B cell (primary cell): ENCODE measurements at places on chromosomes 3 and 15.

DNA sequence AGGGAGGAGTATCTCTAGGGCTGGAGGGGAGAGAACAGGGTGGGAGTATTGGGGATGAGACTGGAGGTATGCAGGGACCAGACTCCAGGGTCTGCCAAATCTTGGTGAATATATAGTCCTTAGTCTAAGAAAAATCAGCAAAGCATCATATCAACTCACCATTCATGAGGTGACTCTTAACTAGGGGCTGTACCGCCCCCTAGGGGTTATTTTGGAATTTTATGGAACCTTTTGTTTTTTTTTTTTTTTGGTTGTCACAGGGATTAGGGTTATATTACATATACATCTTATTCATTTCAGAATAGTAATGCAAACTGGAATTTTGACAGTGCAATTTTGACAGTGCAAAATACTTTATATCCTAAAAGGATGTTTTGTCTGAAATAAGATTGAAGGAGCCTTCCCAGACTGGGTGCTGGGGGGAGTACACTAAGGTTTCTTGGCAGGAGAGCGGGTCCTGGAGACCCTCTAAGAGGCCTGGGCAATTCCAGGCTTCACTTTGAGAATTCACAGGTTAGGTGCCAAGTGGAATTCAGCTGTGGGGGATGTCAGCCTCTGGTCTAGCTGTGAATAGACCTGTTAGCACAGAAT, 7.5 kb downstream of the CMTM7 start:
- DNase-seq = peak; percentile 78
- peaks cover 4% of the 10 kb centered on the region for H3K36me3 ChIP-seq
- H3K4me3 ChIP-seq = no peak overlapping the region
- H3K4me1 ChIP-seq = peaks cover 53% of the 10 kb centered on the region

DNA sequence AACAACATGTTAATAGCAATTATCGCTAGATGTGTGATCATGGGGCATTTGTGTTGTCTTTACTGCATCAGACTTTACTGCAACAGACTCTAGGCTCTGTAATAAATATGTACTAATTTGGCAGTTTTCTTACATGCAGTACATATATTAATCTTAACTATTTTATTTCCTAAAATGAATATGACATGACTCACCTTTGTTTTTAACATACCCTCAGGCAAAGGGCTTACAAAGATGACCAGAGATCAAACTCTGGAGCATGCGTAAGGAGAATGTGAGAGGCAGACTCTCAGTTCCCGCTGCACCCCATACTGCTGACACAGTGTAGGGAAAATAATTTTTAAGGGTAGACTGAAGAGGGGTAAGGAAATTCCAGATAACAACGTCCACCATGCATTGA, 7.2 kb upstream of the FAM174B start:
- no peak overlapping the region for H3K27ac ChIP-seq
- no peaks in the 10 kb centered on the region for H3K27me3 ChIP-seq
- no peak overlapping the region for H3K4me3 ChIP-seq
- no peaks in the 10 kb centered on the region for H3K4me1 ChIP-seq
- no peaks in the 10 kb centered on the region for H3K36me3 ChIP-seq

- no peak overlapping the region for H3K4me3 ChIP-seq
- DNase-seq = no peak
- H3K27me3 ChIP-seq = no peaks in the 10 kb centered on the region
- peaks cover 3% of the 10 kb centered on the region for H3K4me1 ChIP-seq
These were observed 17.3 kb upstream of the LRRK1 start for GRCh38 chr15:100901702-100902435.

DNA sequence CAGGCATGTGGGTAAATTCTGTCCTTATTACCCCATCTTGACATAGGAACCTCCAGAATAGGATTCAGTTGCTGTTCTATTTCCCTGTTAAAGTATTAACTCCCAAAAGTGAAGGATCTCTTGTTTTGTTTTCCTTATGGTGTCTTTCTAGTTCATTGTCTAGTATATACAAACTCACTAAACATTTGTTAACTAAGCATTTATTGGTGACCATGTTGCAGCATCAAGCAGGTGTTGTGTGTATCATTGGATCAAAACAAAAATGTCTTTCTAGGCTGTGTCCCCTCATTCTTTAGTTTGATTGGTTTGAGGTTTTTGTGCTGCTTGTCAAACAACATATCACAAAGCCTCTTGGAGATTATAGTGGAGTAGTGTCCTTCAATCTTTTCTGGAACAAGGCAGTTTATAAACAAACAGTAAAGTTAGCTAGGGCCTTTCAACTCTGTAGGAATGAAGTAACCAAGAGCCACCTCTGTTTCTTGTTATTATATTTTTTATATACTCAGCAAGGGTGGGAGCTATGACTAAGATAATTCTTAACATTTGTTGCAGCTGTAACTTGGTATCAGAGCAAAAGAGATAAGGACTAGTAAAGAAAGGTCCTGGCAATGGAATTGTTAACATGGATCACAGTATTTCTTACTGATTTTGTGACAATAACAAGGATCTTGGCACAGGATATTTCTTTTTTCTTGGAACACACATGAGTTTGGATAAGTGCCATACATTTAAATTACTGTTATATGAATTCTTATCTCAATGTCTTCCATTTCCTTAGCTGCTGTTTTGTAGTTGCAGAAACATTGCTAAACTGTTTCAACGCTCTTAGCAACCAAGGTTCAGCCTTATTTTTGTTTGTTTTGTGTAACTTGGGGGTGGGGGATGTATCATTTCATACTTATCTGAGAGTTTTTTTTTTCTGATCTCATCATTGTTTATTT, 49.3 kb downstream of the TMOD3 start:
- H3K36me3 ChIP-seq = peaks cover 15% of the 10 kb centered on the region
- no peaks in the 10 kb centered on the region for H3K27me3 ChIP-seq
- no peak overlapping the region for H3K27ac ChIP-seq
- no peak for DNase-seq
- H3K4me3 ChIP-seq = no peak overlapping the region

DNA sequence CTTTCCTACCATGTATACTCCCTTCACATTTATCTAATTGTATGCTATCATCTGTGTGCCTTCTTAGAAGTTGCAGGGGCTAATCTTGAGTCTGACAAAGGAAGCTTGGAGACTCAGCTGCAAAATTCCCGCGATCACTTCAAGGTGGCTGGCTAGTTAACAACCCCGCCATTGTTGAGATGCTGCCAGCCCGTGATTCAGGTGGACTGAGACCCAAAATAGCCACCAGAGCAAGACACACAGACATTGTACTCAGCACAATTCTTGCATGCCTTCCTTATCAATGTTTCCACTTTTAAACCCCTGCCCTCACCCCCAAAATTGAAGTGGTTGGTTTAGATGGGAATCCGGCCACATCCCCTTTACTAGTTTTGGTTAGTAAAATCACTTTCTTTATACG, 225.8 kb upstream of the ZNF717 start:
- H3K4me1 ChIP-seq = no peaks in the 10 kb centered on the region
- H3K36me3 ChIP-seq = no peaks in the 10 kb centered on the region
- H3K4me3 ChIP-seq = no peak overlapping the region
- no peaks in the 10 kb centered on the region for H3K27me3 ChIP-seq

DNA sequence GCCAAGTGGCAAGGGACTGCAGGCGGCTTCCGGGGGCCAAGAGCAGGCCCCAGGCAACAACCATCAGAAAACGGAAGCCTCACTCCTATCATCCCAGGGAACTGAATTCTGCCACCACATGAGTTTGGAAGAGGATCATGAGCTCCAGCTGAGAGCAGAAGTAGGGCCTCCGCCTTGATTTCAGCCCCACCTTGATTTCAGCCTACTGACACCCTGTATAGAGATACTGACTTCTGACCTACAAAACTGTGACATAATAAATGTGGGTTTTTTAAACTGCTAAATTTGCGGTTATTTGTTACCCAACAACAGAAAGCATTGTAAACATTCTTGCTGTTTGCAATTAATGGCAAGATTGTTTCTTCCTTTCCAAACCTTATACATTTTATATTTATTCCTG, 21.6 kb upstream of the RARRES1 start:
- DNase-seq = no peak
- H3K27ac ChIP-seq = no peak overlapping the region
- H3K4me1 ChIP-seq = no peaks in the 10 kb centered on the region
- no peak overlapping the region for H3K4me3 ChIP-seq

GRCh38 chr3:100104442-100104798, 9.9 kb downstream of the FILIP1L start:
- no peaks in the 10 kb centered on the region for H3K27me3 ChIP-seq
- H3K4me3 ChIP-seq = no peak overlapping the region
- DNase-seq = no peak
- peaks cover 23% of the 10 kb centered on the region for H3K4me1 ChIP-seq

DNA sequence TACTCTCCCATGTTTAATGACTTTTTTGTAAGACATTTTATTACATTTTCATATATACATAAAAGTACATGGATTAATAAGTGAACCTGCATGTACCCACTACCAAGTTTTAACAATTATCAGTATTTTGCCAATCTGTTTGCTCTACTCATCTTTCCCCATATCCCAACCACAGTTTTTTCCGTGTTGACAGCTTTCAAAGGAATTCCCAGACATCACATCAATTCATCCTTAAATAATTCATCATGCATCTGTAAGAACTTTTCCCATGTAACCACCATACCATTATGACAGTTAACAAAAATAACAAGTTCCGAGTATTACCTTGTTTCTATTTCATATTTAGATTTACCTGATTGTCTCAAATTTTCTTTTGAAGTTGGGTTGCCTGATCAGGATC, 436.7 kb downstream of the PDCD6IP start:
- DNase-seq = no peak
- no peak overlapping the region for H3K27ac ChIP-seq
- H3K36me3 ChIP-seq = no peaks in the 10 kb centered on the region
- no peaks in the 10 kb centered on the region for H3K4me1 ChIP-seq
- H3K4me3 ChIP-seq = no peak overlapping the region

DNA sequence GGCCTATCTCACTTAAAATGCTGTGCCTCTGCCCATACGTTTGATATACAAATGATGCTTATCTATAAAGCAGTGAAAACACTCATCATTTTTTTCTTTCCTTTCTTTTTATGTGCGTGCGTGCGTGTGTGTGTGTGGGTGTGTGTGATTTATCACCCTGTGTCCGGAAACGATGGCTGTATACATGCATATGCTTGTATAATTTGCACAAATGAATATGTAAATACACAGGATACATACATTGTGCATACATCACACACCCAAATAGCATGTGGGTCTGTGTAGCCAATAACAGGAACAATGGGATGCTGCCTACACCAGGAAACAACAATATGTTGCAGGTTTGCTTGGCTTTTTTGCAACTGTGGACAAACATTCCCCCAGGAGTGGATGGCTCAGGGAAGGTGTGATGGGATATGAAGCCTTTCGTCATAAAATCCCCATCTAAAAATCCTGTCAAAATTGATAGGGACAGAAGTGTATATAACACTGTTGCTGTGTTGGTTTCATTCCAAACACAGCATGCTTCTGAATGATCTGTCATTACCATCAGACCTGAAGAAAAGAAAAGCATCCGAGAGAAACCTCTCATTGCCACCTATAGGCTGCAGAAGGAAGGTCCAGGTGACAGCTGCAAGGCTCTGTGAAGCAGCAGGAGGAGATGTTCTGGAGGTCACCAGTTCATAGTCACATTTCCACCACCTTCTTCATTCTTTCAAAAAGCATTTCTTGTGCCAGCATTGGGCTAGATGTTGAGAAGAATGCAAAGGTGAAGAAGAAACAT, 503.9 kb upstream of the NR2F2 start:
- H3K4me1 ChIP-seq = no peaks in the 10 kb centered on the region
- no peak overlapping the region for H3K4me3 ChIP-seq
- no peaks in the 10 kb centered on the region for H3K36me3 ChIP-seq
- H3K27ac ChIP-seq = no peak overlapping the region

DNA sequence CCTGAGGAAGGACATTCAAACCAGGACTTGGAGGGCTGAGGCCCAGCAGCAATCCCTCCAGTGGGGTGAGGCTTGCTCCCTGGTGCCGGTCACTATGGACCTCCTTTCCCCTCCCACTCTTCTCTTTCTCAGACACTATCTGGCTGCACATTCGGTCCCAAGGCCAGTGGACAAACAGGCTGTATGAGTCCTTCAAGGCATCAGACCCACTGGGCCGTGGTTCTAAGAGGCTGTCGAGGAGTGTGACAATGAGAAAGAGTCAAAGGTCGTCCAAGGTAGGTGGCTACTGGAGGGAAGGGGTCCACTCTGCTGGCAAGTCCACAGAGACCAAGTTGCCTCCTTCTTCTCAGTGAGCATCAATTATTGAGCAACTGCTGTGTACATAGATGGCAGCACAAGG, 28.0 kb downstream of the NOX5 start:
- H3K27me3 ChIP-seq = no peaks in the 10 kb centered on the region
- no peaks in the 10 kb centered on the region for H3K4me1 ChIP-seq
- no peaks in the 10 kb centered on the region for H3K36me3 ChIP-seq
- no peak for DNase-seq

- DNase-seq = peak; percentile 76
- peaks cover 24% of the 10 kb centered on the region for H3K4me1 ChIP-seq
- H3K4me3 ChIP-seq = peak overlapping the region; percentile 74
- peak overlapping the region; percentile 81 for H3K27ac ChIP-seq
These were observed 970 bp downstream of the BBX start for GRCh38 chr3:107523539-107524325.

GRCh38 chr3:138049157-138049919, 39.4 kb downstream of the CLDN18 start:
- DNase-seq = no peak
- H3K4me3 ChIP-seq = no peak overlapping the region
- no peaks in the 10 kb centered on the region for H3K27me3 ChIP-seq
- H3K36me3 ChIP-seq = no peaks in the 10 kb centered on the region
- H3K4me1 ChIP-seq = no peaks in the 10 kb centered on the region

- H3K36me3 ChIP-seq = no peaks in the 10 kb centered on the region
- H3K4me1 ChIP-seq = no peaks in the 10 kb centered on the region
- DNase-seq = no peak
- no peaks in the 10 kb centered on the region for H3K27me3 ChIP-seq
These were observed 80.9 kb downstream of the PRICKLE2 start for GRCh38 chr3:64144241-64144900.

- no peaks in the 10 kb centered on the region for H3K36me3 ChIP-seq
- no peaks in the 10 kb centered on the region for H3K4me1 ChIP-seq
- H3K27ac ChIP-seq = no peak overlapping the region
These were observed 229.3 kb upstream of the MCTP2 start for GRCh38 chr15:94002041-94002440.

- H3K27me3 ChIP-seq = peaks cover 3% of the 10 kb centered on the region
- H3K36me3 ChIP-seq = no peaks in the 10 kb centered on the region
- no peak overlapping the region for H3K27ac ChIP-seq
- no peak for DNase-seq
- H3K4me3 ChIP-seq = no peak overlapping the region
These were observed 117.9 kb downstream of the MECOM start for GRCh38 chr3:169545606-169546005.

- peaks cover 11% of the 10 kb centered on the region for H3K4me1 ChIP-seq
- peak overlapping the region; percentile 76 for H3K27ac ChIP-seq
- no peaks in the 10 kb centered on the region for H3K27me3 ChIP-seq
- H3K36me3 ChIP-seq = peaks cover 46% of the 10 kb centered on the region
These were observed 6.9 kb upstream of the GHRL start for GRCh38 chr3:10299679-10300078.
